ENCODE measurements at places on chromosomes 7 and 10. TPM values are rescaled to one million over a fixed set of nuclear protein-coding genes. Genes with fewer than 3 reads are reported as not detected.

UCN3 gene
- total RNA-seq: not detected

PTPRZ1 gene
- 0.05 TPM for total RNA-seq

- DNase-seq: no peak
Measured at GRCh38 chr7:105521027-105521716, 899 bp downstream of the PUS7 start.

- no peak for DNase-seq
Measured at GRCh38 chr10:77074104-77074624, 563.4 kb downstream of the KCNMA1 start.

DNA sequence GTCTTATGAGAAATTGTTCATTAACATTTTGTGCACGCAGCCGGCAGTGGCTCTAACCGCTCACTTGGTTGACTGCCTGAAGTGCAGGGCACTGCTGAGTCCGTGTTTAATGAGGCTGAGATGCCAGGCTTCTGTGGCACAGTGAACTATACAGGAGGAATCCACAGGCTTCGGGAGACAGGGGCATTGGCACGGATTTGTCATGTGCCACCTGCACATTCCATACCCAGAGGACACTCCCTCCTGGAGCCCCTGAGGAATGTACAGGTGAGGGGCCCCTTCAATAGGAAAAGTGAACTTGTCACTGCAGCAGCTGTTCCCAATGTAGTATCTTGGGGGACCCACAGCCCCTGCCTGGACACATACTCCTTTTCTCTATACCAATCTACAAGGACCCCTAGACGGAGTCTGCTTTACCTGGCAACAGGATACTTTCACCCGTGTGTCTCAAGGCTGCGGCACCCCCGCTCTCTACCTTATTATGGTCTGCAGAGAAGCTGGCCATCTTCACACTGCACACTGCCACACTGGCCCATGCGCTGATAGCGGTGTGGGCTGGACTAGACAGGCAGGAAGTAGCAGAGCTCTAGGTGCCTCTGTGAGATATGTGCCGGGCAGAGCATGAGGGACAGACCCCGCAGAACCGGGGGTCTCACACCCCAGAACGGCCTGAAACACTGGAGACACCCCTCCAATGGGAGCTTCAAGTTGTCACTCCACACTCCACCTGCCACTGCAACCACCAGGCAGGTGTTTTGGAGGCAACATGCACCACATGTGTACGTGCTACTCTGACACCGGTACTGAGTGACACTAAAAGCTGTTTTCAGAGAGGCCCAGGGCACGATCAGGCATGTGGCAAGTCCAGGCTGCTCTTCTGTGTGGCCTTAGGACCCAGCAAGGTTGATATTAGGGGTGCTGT is 71.4 kb upstream of the RHEB start:
- no peak for DNase-seq

- DNase-seq: no peak
Measured at GRCh38 chr10:27285093-27285492, 44.5 kb upstream of the ACBD5 start.

Measured in Panc1 (cell line).